ENCODE measurements at places on chromosomes 5 and 9. TPM values are rescaled to one million over a fixed set of nuclear protein-coding genes. Genes with fewer than 3 reads are reported as not detected.
A peak's percentile ranks its signal among the peaks of the same experiment; 100 is the strongest.

- DNase-seq, result no peak
- H3K27me3 ChIP-seq, result no peaks in the 10 kb centered on the region
- no peaks in the 10 kb centered on the region for H3K36me3 ChIP-seq
- H3K4me1 ChIP-seq, result no peaks in the 10 kb centered on the region
- H3K27ac ChIP-seq, result no peak overlapping the region
Observed at GRCh38 chr5:82465235-82465634, 187.1 kb upstream of the RPS23 start.

DNA sequence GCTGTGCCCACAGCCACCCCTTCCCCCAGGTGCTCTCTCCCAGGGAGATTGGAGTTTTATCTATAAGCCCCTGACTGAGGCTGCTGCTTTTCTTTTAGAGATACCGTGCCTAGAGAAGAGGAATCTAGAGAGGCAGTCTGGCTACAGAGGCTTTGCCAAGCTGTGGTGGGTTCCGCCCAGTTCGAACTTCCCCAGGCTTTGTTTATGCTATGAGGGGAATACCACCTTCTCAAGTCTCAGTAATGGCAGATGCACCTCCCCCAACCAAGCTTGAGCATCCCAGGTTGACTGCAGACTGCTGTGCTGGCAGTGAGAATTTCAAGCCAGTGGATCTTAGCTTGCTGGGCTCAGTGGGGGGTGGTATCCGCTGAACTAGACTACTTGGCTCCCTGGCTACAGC lies 157.4 kb downstream of the CAAP1 start:
- DNase-seq, result no peak
- H3K27me3 ChIP-seq, result no peaks in the 10 kb centered on the region
- H3K36me3 ChIP-seq, result no peaks in the 10 kb centered on the region
- no peak overlapping the region for H3K27ac ChIP-seq

DNA sequence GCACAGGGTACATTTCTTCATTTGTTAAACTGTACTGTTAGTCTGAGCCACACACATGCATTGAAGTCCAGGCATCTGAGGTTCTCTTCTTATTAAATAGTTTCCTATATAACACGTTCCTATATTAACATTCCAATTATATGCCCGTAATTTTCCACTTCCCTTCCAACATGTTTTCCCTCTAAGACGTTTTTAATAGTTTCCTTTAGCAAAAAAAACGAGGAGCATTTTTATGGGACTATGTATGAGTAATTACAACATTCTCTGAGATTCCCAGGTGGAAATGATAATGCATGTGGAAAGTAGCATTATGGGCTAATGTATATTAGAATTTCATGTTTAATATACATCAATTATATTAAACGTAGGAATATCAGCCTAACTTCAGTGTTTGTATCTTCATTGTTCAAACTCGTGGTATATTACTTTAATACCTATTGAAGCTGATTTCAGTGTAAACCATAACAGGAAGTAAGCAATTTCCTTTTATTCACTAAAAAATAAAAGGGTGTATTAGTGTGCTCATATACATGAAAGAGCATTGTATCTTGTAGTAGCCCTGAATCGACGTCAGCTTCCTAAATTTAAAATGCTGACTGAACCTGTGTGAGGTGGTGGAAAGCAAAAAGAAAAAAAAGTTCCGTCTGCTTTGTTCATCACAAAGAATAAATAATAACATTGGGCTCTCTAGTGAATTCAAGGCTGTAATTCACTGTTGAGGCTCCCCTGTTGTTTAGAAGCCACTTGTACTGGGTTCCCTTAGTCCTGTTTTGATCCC lies 11.3 kb downstream of the SMARCA2 start:
- H3K27ac ChIP-seq, result no peak overlapping the region
- peaks cover 81% of the 10 kb centered on the region for H3K4me1 ChIP-seq
- no peak overlapping the region for H3K4me3 ChIP-seq
- H3K36me3 ChIP-seq, result no peaks in the 10 kb centered on the region
- DNase-seq, result no peak

- H3K4me3 ChIP-seq, result no peak overlapping the region
- H3K27me3 ChIP-seq, result no peaks in the 10 kb centered on the region
- peaks cover 10% of the 10 kb centered on the region for H3K36me3 ChIP-seq
- peak overlapping the region; percentile 70 for H3K27ac ChIP-seq
Observed at GRCh38 chr5:32254881-32255539, 57.7 kb downstream of the MTMR12 start.

DNA sequence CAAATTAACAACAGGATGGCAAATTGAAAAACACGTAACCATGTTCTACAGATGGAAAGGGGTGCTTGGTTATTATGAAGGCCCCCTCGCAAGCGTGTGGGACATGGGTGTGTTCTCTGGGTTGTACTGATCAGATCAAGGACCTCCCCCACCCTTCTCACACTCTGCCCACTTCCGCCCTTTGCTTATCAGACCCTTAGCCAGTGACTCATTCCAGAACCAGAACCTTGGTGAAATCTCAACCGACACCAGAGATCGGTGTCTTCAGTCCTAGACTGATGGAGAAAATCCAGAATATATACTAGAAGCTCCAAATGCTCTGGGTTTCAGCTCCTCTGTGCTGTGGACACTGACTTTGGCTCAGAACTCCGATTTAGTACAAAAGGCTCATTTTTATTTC lies 64.9 kb downstream of the PTTG1 start:
- no peak for DNase-seq
- H3K4me3 ChIP-seq, result no peak overlapping the region
- H3K27ac ChIP-seq, result no peak overlapping the region
- no peaks in the 10 kb centered on the region for H3K4me1 ChIP-seq
- no peaks in the 10 kb centered on the region for H3K36me3 ChIP-seq

- H3K36me3 ChIP-seq, result no peaks in the 10 kb centered on the region
- H3K4me1 ChIP-seq, result no peaks in the 10 kb centered on the region
- H3K4me3 ChIP-seq, result no peak overlapping the region
- no peak overlapping the region for H3K27ac ChIP-seq
Observed at GRCh38 chr9:71001780-71002386, 119.5 kb downstream of the TRPM3 start.

- peak; percentile 72 for DNase-seq
- peak overlapping the region; percentile 77 for H3K27ac ChIP-seq
- peaks cover 36% of the 10 kb centered on the region for H3K36me3 ChIP-seq
- no peaks in the 10 kb centered on the region for H3K27me3 ChIP-seq
- H3K4me1 ChIP-seq, result no peaks in the 10 kb centered on the region
Observed at GRCh38 chr9:95087659-95088242, 229.8 kb downstream of the FANCC start.

GRCh38 chr9:137552022-137552768 lies 516 bp downstream of the MRPL41 start:
- H3K4me1 ChIP-seq, result peaks cover 32% of the 10 kb centered on the region
- H3K4me3 ChIP-seq, result peak overlapping the region; percentile 92
- peak overlapping the region; percentile 90 for H3K27ac ChIP-seq
- DNase-seq, result peak; percentile 75

DNA sequence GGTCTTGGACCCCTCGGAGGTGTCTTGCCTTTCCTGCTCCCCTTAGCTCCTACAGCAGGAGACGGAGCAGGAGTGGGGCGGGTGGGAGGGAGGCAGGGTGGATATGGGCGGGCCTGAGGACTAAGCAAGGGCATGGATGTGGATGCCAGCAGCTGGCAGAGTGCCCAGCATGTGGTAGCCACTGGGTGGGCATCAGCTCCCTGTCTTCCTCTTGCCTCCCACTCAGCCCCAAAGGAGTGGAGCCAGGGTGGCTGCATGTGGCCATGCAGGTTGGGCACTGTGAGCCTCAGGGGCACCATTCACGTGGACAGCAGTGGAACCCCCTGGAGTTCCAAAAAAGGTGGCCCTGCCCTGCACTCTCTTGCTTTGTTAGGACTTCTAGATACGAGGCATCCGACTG lies 90.1 kb upstream of the TBCA start:
- no peak for DNase-seq
- no peaks in the 10 kb centered on the region for H3K4me1 ChIP-seq
- H3K36me3 ChIP-seq, result no peaks in the 10 kb centered on the region
- no peak overlapping the region for H3K27ac ChIP-seq

DNA sequence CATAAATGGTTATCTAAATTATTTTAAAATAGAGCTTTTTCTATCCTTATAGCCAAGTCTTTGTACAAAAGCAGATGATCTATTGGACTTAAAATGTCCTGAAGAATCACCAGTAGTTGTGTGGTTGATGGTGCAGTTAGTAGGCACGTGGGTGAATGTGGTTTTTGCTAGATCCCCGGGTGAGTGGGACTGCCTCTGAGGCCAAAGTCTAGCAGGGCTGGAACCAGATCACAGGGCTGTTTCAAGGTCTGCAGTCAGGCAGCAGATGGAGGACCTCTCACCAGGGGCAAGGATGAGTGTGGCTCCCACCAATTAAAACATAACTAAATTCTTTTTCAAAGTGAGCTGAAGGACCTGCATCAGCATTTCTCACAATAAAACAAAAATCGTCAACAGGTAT lies 604.7 kb upstream of the FTMT start:
- H3K36me3 ChIP-seq, result no peaks in the 10 kb centered on the region
- no peak overlapping the region for H3K27ac ChIP-seq
- no peak overlapping the region for H3K4me3 ChIP-seq
- no peaks in the 10 kb centered on the region for H3K4me1 ChIP-seq
- no peak for DNase-seq

- H3K27me3 ChIP-seq, result no peaks in the 10 kb centered on the region
- DNase-seq, result no peak
- no peak overlapping the region for H3K27ac ChIP-seq
Observed at GRCh38 chr9:119841016-119841415, 471.8 kb upstream of the BRINP1 start.

GRCh38 chr9:21574261-21574660 lies 92.1 kb upstream of the IFNE start:
- peaks cover 11% of the 10 kb centered on the region for H3K4me1 ChIP-seq
- H3K4me3 ChIP-seq, result no peak overlapping the region
- no peaks in the 10 kb centered on the region for H3K27me3 ChIP-seq
- DNase-seq, result no peak

- no peaks in the 10 kb centered on the region for H3K36me3 ChIP-seq
- H3K4me1 ChIP-seq, result no peaks in the 10 kb centered on the region
- no peak for DNase-seq
- H3K4me3 ChIP-seq, result no peak overlapping the region
Observed at GRCh38 chr5:74679966-74680365, 5.1 kb upstream of the HEXB start.

- DNase-seq, result no peak
- H3K4me3 ChIP-seq, result no peak overlapping the region
- no peak overlapping the region for H3K27ac ChIP-seq
- no peaks in the 10 kb centered on the region for H3K27me3 ChIP-seq
- H3K4me1 ChIP-seq, result no peaks in the 10 kb centered on the region
- H3K36me3 ChIP-seq, result no peaks in the 10 kb centered on the region
Observed at GRCh38 chr5:90144625-90145327, 264.8 kb downstream of the CETN3 start.

GRCh38 chr9:130328349-130328801 lies 62.8 kb downstream of the HMCN2 start:
- peaks cover 76% of the 10 kb centered on the region for H3K4me1 ChIP-seq
- peak overlapping the region; percentile 86 for H3K27ac ChIP-seq
- peak overlapping the region; percentile 12 for H3K4me3 ChIP-seq
- DNase-seq, result peak; percentile 94
- no peaks in the 10 kb centered on the region for H3K36me3 ChIP-seq

The FOXD4 gene
- total RNA-seq, result 0.16 TPM

The BAG1 gene
- 111 TPM for total RNA-seq

The RNF183 gene
- total RNA-seq, result not detected

The PCDHA11 gene
- total RNA-seq, result 0.41 TPM

The FAF2 gene
- total RNA-seq, result 18.6 TPM

The KIAA1191 gene
- 112 TPM for total RNA-seq

The TESK1 gene
- total RNA-seq, result 31.5 TPM

The MELK gene
- not detected for total RNA-seq

The NR2F1 gene
- total RNA-seq, result 16.3 TPM

The GABRA1 gene
- total RNA-seq, result not detected
